RWPE2 (cell line): ENCODE measurements at places on chromosomes 2 and 18.
A peak's percentile ranks its signal among the peaks of the same experiment; 100 is the strongest.

DNA sequence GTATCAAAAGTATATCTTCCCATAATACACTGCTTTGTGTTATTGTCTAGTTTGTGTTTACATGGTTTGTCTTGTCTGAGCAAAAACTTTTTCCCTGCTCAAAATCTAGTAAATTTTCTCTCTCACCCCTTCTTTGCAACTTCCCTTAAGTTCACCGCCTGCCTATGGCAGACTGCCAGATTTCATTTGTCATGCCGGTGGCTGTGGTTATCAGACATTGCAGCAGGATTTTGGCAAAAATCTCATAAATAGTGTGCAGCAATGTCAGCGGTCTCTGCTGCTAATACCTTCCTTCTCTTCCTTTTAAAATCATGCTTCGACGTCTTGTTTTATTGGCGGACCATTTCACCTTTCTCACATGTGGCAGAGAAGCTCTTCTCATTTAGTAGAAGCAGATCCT lies 45.6 kb upstream of the TMEM178A start:
- DNase-seq = peak; percentile 72

- DNase-seq = no peak
These were observed 20.3 kb downstream of the PLEK start for GRCh38 chr2:68385220-68385906.

DNA sequence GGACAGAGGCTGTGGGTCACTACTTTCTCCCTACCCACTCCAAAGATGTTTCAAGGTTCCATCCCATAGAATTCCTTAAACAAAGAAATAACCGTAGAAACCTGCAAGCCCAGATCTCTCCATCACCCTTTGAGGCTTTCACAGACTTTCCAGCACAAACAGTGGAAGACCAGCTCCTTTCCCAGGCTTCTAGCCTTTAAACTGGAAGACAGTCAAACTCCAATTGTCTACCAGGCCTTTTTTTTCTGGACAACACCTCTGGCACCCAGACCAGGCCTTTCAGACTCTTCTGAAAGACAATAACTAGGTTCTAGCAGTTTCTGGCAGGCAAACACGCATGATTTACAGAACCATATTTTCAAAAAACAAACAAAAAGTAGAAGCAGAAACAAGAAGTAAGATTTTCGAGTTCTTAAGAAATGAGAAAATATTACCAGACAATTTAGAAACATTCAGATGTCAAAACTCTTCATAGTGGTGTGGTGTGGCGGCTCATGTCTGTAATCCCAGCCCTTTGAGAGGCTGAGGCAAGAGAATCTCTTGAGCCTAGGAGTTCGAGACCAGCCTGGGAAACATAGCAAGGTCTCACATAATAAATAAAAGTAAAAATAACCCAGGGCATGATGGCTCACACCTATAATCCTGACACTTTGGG lies 106.8 kb upstream of the MSH2 start:
- no peak for DNase-seq

GRCh38 chr2:112870841-112871835 lies 34.6 kb upstream of the IL1B start:
- no peak for DNase-seq

DNA sequence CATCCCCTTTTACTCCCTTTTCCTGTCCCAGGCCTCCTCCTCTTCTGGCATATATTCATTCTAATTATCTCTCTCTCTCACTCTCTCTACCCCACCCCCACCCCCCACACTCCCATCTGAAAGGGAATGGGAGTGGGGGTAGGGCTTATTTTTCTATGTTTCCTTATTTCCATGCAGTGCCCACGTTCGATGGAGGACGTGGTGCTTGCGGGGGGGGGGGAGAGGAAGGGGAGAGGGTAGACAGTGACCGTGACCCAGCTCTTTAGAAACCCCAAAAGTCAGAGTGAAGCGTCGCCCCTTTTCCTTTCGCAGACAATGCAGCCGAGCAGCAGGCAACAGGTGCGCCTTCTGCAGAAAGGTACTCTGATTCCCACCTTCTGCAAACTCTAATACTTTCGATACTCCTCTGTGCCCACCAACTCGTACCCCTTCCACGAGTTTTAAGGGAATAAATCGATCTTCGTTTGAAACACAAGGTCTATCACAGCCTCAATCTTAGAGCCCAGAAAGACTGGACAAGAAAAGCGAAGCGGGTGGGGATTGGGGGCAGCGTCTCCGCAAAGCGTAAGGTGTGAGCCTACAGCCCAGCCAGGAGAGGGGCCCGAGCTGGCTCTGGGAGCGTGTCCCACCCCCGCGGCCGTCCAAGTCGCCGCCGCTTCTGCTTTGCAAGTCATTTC lies 891 bp upstream of the NR4A2 start:
- peak; percentile 71 for DNase-seq

- no peak for DNase-seq
These were observed 1186.3 kb upstream of the CELF4 start for GRCh38 chr18:38751898-38752297.

DNA sequence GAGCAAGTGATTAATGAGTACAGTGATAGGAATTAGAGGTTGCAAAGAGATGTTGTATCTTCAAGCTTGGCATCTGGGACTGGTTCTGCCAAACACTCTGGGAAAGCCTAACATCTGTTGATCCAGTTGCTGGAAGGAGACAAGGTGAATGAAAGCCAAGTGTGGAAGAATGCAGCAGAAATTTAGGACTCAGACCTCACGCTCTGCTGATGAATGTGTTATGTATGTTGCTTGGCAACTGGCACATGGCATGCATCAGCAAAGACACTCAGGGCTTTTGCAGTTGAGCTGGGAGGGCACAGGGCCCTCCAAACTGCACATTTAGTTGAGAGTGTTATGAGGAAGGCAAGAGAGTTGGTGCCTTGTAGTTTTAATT lies 105.5 kb downstream of the COLEC12 start:
- DNase-seq = no peak

DNA sequence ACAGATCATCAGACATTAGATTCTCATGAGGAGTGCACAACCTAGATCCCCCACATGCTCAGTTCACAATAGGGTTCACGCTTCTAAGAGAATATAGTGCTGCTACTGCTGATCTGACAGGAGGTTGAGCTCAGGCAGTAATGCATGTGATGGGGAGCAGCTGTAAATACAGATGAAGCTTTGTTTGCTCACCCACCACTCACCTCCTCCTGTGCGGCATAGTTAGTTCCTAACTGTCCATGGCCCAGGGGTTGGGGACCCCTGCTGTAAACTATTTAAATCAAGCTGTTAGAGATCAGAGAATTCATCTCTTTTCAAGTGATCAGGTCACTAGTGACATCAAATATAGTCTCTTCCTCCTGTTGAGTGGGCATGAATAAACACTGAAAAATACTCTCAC lies 88.8 kb upstream of the ACVR2A start:
- DNase-seq = no peak

GRCh38 chr2:236666646-236667204 lies 97.1 kb downstream of the ACKR3 start:
- no peak for DNase-seq

- no peak for DNase-seq
These were observed 6.0 kb downstream of the ZNF516 start for GRCh38 chr18:76489081-76489480.

DNA sequence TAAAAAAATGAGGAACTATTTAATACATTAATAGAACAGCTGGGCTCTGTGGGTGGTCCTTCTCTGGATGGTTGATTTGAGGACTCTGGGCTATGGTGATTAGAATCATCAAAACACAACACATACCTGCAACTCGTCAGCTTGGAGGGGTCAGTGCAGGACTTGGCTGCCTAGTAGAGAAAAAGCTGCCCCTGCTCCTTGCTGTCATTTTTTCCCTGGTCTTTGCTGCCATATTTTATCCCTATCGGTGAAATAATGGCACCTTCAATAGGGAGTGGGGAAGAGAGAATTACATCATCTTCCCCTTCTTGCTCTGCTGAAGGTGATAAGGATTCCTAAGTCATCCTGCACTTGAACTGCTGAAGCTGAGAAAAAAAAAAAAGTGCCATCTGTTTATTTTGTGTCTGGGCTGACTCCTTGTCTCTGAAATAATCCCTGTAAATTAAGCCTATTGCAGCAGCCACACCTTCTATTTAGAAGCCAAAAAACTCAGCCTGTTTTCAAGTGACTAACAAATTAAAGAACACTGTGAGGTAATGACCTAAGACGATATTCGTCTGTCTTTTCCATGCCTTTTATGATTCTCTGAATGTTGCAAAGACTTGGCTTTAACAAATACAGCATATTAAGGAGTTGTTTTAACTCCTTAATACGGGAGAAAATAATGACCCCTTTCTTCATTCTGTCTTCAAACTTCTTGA lies 89.3 kb downstream of the ACVR1 start:
- DNase-seq = no peak

GRCh38 chr2:66432801-66433694 lies 1.9 kb upstream of the MEIS1 start:
- DNase-seq = peak; percentile 85

- DNase-seq = no peak
These were observed 889.5 kb upstream of the NXPH2 start for GRCh38 chr2:139669675-139670074.

GRCh38 chr2:70143314-70144150 lies 47.3 kb downstream of the C2orf42 start:
- DNase-seq = no peak

GRCh38 chr2:169365029-169365480 lies 2.7 kb upstream of the LRP2 start:
- no peak for DNase-seq

- no peak for DNase-seq
These were observed 88.0 kb downstream of the ACTR3 start for GRCh38 chr2:113977660-113978523.

- no peak for DNase-seq
These were observed 222.2 kb downstream of the LTBP1 start for GRCh38 chr2:33168922-33169321.

DNA sequence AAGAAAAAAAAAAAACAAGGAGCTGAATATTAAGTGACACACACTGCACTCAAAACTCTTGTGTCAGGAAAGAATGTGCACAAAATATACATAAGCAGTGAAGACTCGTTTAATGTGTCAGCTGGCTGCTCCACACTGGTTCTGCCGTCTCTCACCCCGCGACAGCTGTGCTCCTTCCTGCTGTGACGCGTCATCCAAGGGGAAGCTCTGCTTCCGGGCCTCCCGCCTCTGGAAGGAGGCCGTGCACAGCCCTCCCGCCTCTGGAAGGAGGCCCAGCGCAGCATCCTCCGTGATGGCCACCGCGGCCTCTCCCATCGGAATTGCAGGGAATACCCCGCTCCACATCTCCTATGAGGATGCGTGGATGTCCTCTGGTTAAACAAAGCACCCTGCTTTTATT lies 151.0 kb downstream of the HDAC4 start:
- no peak for DNase-seq

GRCh38 chr2:40087434-40087833 lies 308.4 kb upstream of the THUMPD2 start:
- no peak for DNase-seq

DNA sequence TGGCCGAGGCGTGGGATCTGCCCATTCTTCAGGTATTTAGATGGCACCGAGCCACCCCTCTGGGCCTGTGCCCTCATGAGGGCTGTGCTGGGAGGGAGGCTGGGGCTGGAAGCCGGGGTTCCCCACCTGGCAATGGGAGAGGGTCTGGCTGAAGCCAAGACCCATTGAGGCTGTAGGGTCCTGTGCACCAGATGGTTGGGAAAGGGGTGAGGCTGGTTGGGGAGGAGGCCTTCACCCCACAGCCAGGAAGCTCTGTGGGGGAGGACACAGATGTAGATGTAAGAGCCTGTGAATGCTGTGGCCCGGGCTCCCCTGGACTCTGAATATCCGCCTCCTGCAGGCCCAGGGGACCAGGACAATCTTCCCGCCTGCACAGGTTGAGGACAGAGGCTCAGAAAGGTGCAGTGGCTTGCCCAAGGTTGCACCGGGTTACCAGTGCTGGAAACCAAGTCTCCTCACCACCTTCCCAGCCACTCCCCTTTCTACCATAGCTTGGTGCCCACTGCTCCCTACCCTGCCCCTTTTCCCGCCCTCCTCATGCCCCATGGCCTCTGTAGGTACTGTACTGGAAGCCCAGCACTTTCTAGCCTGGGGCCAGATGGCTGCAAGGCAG lies 49.7 kb downstream of the PDCL3 start:
- no peak for DNase-seq

DNA sequence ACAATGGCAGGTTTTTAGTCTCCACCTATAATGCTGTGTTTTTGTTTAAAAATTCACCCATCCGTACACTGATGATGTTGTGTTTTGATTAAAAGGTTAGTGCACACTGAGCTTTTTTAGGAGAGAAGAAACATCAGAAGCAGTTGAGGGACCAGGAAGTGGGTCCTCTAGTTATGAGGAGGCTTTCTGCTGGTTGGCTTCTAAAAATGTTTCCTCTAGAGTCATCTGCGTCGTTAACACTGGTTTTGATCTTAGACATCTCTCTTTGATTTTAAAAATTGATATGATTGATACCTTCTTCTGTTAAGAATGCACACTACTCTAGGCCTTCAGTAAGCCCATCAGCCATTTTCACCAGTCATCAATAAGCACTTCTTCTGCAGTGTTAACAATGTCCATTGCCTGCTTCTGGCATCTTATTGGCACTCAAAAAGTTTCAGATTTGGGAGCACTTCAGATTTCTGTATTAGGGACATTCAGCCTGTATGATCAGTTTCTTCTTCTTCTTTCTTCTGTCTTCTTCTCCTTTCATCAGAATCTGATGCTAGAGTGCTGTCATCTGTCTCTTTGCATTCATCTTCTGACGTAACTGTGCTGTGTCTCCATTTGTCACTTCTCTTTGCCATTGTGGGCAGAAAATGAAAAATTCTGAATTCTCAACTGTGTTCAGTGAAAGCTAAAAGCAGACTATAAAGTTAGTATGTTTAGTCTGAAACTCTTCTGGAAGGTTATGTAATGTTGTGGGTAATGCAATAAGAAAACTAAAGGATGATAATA lies 56.3 kb downstream of the PHLPP1 start:
- no peak for DNase-seq

- no peak for DNase-seq
These were observed 24.9 kb downstream of the IGFBP5 start for GRCh38 chr2:216670266-216671080.

GRCh38 chr2:144086965-144087364 lies 433.0 kb downstream of the ZEB2 start:
- no peak for DNase-seq

DNA sequence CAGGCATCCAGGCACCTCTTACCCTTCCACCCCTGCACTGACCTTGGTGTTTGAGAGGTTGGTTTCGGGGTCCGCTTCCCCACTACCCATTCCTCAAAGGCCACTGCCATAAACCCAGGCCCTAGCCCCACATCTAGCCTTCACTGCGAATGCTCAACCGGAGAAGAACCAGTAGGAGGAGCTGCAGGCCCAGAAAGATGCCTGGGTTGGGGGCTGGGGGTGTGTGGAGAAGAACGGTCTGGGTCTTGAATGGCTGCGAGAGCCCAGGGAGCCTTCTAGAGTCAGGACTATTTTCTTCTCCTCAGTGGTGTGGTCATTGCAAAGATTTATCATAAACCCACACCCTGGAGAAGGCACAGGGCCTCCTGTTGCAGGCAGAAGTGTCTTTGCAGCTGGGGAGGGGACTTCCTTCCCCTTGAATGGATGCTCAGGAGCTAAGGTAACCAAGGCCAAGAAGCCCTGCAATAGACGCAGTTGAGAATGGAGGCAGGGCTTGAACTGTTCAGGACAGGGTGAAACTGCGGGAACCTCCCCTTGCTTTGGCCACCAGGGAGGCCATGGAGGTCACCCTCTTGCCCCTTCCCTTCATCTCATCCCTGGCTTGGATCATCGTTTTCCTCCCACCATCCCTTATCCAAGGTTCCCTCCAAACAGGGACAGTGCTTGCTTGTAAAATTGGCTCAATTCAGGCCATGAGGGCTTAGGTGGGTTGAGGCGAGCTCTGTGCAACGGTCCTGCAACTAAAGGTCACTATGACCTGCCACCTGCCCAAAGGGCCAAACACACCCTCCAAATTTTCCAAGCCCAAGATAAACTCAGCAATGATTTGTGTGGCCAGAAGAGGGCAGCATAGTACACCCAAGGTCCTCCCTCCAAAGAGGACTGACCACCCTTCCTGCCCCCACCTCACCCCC lies 20.9 kb downstream of the THNSL2 start:
- no peak for DNase-seq
